ENCODE measurements at places on chromosomes 4 and X. TPM values are rescaled to one million over a fixed set of nuclear protein-coding genes. Genes with fewer than 3 reads are reported as not detected.

Gene AMER1
- 1.7 TPM for total RNA-seq

Gene CD40LG
- total RNA-seq, result not detected

Gene KLF8
- not detected for total RNA-seq

Gene MAGEA10
- not detected for total RNA-seq

Gene RTL9
- 0.56 TPM for total RNA-seq

Gene RAI2
- not detected for total RNA-seq

Gene YTHDC1
- total RNA-seq, result 31.9 TPM

Gene GABRE
- 1.3 TPM for total RNA-seq

Gene HSFX2
- not detected for total RNA-seq

Gene RIBC1
- total RNA-seq, result 0.36 TPM

Gene EDA2R
- 23.8 TPM for total RNA-seq

Gene CDX4
- not detected for total RNA-seq

Gene SYNPO2
- 1.7 TPM for total RNA-seq

Gene COX7B2
- total RNA-seq, result not detected

Gene GAGE12E
- not detected for total RNA-seq

Gene NMU
- not detected for total RNA-seq

Gene ESX1
- total RNA-seq, result not detected

Gene SMARCA1
- total RNA-seq, result 31.0 TPM

Gene ZBTB49
- 4.2 TPM for total RNA-seq

Gene FGB
- total RNA-seq, result not detected

Gene IL9R
- total RNA-seq, result not detected

Gene NAA11
- not detected for total RNA-seq

Gene GUCY1B1
- 2.9 TPM for total RNA-seq

Gene DDX60
- total RNA-seq, result 11.4 TPM

Measured in IMR-90 (cell line).